ENCODE measurements at places on chromosomes 2 and 18.

GRCh38 chr2:241500431-241500975, 7.9 kb downstream of the STK25 start:
- no peak for DNase-seq

- no peak for DNase-seq
These were observed 245.3 kb downstream of the CELF4 start for GRCh38 chr18:37320317-37320716.

- DNase-seq: no peak
These were observed 3.3 kb downstream of the UGT1A9 start for GRCh38 chr2:233674995-233675394.

GRCh38 chr2:196182439-196183171, 11.2 kb upstream of the STK17B start:
- no peak for DNase-seq

DNA sequence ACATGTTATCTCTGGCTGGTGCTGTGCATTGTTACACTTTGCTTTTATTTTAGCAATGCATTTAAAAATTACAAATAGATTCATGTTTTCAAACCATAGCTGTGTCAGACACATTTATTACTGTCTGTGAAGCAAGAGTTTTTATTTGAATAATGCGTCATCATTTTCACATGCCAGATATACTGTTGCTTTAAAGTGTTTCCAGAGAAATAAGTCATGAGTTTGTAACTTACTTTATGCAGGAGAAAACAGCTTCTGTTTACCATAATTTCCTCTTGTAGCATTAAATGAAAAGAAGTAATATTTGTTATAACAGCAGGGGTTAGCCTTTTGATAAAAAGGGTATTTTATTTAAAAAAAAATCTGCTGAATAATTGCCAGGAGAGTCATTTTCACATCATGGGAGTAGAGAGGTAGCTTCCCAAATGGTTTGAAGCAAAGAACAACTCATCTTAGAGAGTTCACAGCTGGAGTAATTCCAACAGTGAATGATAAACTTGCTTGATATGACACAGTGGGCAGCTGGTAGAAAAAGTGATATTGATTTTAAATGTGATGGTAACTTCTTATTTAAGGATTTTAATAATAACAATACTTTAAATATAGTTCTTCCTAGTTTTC, 1274.5 kb upstream of the CRIM1 start:
- peak; percentile 44 for DNase-seq

DNA sequence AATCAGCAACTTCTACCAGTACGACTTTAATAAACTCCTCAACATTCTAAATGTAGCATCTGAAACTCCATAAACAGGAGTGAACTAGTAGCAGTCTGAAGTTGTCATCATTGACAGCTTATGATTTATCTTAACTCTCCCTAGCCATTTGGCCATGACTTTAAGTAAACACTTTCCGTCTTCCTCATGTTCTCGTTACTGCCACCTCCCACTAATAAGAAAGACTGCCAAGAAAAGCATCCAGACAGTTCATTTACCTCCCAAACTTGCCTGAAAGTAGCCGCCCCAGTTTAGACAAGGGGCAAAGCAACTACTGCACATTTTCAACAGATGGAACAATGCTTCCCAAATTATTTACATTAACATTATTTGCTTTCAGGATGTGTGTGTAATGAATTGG, 287.5 kb downstream of the OSR1 start:
- DNase-seq: no peak

Measured in A172 (cell line).